Omental fat pad (tissue), 4 donors: ENCODE measurements at places on chromosomes 2 and 18.
A peak's percentile ranks its signal among the peaks of the same experiment; 100 is the strongest.

- no peak for DNase-seq
Measured at GRCh38 chr2:63053889-63054602, 3.4 kb downstream of the OTX1 start.

GRCh38 chr2:226969417-226970080, 133.7 kb downstream of the RHBDD1 start:
- DNase-seq: no peak

GRCh38 chr2:226873826-226874225, 38.0 kb downstream of the RHBDD1 start:
- DNase-seq: no peak

DNA sequence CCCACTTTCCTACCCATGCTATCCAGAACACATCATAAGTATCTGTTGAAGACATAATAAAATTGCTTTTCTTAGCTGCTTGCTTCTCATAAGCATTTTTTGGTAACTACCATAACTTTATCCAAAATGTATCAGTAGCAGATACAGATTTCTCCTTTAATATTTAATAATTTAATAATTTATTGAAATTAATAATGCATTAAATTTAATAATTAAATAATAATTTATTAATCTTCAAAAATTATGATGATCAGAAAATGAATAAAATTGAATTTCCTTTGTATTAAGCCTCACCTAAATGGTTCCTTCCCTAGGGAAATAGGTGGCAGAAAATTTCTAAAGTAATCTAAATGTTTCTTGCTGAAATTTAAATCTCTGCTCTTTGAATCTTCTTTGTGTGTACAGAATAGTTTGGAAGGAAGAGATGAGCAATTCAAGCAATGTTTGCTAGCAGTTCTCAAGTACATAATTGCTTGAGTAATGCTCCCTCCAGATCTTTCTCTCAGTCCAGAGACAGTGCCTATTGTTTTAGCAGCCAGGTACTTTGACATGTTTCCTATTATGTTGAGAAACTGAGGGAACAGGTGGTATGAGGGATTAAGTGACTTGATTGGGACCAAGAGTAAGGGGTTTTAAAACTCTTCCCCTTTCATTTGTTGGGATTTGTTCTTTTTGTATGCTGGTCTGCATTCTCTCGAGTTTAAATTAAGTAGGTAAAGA, 123.1 kb upstream of the CYP26B1 start:
- no peak for DNase-seq

GRCh38 chr18:78741381-78742217, 238.0 kb upstream of the SALL3 start:
- no peak for DNase-seq

DNA sequence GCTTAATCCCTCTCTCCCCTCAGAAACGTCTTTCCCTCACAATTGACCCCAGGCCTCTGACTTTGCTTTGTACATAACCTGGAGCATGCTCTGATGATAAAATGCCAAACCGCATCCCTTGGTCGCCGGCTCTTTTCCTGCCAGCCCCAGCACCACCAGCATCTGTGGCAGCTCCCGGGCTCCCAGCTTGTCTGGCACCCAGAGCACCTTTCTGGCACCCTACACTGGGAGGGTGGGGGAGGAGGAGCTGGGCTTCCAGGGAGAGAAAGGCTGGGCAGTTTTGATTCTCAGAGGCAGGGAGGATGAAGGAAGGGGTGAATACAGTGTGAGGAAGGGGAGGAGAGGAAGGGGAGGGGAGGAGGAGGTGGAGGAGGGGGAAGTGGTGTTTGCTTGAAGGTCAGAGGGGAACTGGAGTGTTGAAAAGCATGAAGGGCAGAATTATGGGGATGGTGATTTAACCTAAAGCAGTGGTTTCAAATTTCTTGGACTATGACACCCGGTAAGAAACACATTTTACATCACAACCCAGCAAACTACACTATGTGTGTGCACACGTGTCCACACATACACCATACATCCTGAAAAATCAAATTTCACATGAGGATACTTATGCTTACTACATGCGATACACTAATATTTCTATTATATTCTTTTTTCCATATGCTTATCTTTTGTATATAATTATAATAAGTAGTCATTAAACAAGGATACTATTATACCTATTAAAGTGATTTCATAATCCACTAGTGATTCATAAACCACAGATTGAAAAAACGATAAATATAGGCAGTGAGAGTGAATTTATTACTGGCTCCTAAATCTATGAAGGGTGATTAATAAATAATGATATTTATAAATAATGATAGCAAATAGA, 30.0 kb upstream of the IGFBP2 start:
- no peak for DNase-seq

- no peak for DNase-seq
Measured at GRCh38 chr18:46412916-46413315, 244.1 kb downstream of the LOXHD1 start.

DNA sequence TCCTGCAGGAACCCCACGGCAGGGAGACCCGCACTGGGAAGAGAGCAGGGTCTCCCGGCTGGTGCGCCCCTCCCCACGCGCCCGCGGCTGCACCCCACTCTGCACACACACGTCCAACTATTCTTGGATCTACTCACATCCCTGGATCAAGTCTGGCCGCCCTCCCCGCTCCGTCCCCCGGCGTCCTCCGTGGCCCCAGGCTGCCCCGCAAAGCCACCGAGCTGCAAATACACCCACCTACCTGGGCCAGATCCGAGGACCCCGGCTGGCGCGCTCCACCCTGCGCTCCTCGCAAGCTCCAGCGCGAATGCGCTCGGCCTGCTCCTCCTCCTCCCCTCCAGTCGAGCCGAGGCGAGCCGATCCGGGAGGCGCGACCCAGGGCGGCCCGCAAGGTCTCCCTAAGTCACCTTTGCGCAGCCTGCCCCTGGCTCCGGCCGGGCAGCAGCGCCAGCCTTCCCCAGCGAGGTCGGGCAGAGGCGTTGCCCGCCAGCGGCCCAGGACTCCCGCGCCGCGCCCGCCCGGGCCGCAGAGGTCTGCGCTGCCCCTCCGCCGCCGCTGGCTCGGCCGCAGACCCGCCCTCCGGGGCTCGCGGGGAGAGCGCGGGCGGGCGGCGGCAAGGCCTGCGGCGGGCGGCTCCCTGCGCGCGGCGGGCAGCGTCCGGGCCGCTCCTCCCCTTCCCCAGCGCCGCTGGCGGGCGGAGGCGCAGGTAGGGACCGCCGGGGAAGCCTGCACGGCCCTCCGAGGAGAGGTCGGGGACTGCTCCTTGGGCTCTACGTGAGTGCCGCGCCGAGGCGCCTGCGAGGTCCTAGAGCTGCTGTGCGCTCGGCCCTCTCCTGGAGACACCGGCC, 126.0 kb downstream of the OSBPL1A start:
- DNase-seq: no peak

GRCh38 chr2:200306931-200307723, 634 bp downstream of the SPATS2L start:
- DNase-seq: no peak

GRCh38 chr18:22346401-22346952, 71.2 kb downstream of the CTAGE1 start:
- DNase-seq: peak; percentile 84

DNA sequence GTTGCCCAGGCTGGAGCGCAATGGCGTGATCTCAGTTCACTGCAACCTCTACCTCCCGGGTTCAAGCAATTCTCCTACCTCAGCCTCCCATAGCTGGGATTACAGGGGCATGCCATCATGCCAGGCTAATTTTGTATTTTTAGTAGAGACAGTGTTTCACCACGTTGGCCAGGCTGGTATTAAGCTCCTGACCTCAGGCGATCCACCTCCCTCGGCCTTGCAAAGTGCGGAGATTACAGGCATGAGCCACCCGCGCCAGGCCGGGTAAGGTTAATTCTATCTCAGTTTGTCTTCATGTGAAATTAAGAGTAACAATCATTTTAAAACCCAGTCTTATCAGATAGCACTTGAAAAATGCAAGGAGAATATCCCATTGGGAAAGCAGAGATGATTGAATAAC, 1681.7 kb upstream of the DDX18 start:
- no peak for DNase-seq

DNA sequence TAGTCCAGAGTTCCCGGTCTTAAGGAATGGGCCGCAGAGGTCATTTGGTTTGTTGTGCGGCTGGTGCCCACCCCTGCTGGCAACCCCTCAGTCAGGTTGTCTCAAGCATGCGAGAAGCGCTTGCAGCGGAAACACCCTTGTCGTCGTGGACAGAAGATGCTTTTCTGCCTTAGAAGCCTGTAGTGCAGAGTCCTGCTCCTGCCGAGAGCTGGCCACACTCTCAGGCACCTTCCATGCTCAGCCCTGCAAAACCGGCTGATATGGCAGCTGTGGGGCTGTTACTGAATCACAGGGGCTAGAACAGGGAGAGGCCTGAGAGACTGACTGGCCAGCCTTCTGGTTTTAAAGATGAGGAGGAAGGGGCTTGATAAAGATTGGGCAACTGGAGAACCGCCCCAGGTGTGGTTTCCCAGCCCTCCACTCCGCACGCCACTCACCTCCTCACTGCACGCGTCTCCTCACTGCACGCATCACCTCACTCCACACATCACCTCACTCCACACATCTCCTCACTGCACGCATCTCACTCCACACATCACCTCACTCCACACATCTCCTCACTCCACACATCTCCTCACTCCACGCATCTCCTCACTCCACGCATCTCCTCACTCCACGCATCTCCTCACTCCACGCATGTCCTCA, 103.6 kb downstream of the USP40 start:
- DNase-seq: no peak

DNA sequence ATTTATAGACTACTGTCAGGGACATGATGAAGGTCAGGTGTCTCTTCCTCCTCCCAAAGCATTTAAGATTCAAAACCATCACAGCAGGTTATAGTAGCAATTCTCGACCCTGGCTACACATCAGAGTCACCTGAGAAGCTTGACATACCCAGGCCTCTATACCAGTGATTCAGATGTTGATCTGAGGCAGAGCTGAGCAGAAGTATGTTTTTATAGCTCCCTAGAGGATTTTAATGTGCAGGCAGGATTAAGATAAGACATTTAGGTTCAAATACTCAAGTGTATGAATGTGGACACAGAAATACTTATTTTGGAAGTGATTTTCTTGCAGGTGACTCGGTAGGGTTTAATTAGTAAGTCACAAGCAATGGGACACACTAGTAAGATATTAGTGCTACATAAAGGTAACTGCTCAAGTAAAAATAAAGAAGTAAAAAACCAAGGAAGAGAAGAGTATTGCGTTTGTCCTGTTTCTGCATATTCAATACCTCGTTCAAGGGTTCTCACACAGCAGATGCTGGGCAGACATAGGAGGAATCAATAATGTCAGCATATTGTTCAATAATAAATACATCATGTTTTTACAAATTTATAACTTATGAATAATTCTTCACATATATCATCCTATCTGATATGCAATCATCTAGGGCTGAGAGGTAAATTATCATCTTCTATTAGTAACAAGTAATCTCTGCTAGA, 7.0 kb downstream of the GCFC2 start:
- no peak for DNase-seq

DNA sequence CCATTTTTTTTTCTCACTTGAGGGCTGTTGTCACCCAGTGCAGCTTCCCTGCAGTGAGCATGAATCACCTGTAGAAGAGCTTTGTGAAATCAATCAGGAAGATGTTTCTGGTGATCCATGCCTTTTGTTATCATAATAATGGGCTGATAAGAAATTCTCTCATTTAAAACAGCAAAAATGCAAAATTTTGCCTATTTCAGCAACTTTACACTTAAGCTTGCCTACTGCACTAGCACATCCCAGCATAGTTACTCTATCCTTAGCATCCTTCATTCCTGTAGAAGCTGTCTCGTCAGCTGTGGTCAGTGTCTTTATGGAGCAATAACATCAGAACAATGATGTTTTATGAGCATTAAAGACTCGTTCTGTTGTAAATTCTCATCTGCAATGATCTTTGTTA, 178.6 kb upstream of the ZNF804A start:
- DNase-seq: no peak

DNA sequence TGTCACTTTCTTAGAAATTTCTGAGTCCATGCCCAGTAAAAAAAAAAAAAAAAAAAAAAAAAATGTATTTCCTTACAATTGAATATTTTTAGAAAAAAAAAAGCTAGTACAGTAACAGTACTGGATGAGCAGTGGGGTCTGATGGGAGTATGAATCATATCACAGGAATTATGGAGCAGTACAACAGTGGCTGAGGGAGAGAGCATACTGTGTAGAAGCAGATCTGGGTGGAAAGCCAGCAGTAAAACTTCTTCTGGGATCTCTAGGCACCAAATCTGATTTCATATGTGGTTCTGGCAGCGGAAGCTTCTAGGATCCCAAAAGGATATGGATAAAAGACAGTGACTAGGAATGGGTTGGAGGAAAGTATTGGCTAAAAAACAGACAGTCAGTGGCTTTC, 414.9 kb upstream of the FSHR start:
- no peak for DNase-seq

DNA sequence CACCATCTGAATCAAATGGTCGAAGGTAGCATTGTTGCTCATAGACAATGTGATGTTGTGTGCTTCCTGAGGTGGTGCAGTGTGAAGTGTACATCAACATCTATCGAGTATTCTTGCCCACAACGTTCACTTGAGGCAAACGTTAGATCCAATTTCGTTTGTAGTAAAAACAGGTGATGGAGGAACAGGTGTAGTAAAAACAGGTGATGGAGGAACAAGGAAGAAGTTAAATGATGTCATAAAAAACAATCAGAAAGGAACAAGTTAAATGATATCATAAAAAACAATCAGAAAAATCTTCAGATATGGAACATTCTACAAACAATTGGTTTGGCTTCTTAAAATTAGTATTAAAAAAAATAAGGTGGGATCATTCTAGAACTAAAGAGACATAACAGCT, 11.3 kb downstream of the WDR7 start:
- no peak for DNase-seq

- no peak for DNase-seq
Measured at GRCh38 chr2:224268441-224268840, 133.5 kb downstream of the FAM124B start.

DNA sequence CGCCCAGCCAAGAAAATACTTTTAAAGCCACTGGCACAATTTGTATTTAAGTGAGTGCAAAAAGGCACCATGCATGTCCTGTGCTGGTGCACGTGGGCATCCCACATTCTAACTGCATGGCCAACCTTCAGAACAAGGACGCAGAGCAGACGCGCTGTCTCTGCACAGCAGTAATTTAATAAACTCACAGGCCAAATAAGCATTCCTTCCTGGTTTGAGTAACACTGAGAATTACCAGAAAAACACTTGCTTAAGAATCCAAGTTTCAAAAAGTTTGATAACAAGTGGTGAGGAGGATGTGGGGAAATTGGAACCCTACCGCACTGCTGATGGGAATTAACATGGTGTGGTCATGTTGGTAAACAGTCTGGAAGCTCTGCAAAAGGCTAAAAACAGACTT, 38.7 kb downstream of the RPL31 start:
- DNase-seq: no peak

- DNase-seq: no peak
Measured at GRCh38 chr18:63098018-63098981, 221.3 kb downstream of the BCL2 start.

- DNase-seq: no peak
Measured at GRCh38 chr18:26252411-26252810, 26.2 kb downstream of the TAF4B start.

GRCh38 chr2:42187886-42188285, 18.7 kb downstream of the EML4 start:
- no peak for DNase-seq

DNA sequence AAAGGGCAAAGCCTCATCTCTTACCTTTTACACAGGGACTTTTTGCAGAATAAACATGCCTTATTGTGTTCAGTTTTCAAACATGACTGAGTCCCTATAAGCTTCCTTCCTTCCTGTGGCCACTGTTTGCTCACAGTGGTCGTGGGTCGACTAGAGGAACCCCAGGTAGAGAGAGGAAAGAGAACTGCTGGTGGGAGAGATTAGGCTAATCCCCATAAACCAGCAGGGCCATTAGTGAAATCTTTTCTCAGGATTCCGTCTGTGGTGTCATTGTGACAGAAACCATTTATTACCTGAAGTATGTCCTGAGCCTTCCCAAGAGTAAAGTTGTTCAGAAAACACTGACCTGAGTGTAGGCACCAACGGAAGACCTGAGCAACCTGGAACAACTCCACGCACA, 21.3 kb upstream of the BOD1L2 start:
- no peak for DNase-seq
